ENCODE measurements at places on chromosomes 12 and 14. TPM values are rescaled to one million over a fixed set of nuclear protein-coding genes. Genes with fewer than 3 reads are reported as not detected.

PPM1H gene
- total RNA-seq = 7.5 TPM

JPH4 gene
- 0.06 TPM for total RNA-seq

RTL1 gene
- total RNA-seq = 0.15 TPM

EFS gene
- not detected for total RNA-seq

KLHDC1 gene
- 0.24 TPM for total RNA-seq

SERPINA12 gene
- total RNA-seq = not detected

Data from A549 treated with Mapracorat at 1 μM for 4 hours (cell line).